ENCODE measurements at places on chromosomes 2 and 18.

DNA sequence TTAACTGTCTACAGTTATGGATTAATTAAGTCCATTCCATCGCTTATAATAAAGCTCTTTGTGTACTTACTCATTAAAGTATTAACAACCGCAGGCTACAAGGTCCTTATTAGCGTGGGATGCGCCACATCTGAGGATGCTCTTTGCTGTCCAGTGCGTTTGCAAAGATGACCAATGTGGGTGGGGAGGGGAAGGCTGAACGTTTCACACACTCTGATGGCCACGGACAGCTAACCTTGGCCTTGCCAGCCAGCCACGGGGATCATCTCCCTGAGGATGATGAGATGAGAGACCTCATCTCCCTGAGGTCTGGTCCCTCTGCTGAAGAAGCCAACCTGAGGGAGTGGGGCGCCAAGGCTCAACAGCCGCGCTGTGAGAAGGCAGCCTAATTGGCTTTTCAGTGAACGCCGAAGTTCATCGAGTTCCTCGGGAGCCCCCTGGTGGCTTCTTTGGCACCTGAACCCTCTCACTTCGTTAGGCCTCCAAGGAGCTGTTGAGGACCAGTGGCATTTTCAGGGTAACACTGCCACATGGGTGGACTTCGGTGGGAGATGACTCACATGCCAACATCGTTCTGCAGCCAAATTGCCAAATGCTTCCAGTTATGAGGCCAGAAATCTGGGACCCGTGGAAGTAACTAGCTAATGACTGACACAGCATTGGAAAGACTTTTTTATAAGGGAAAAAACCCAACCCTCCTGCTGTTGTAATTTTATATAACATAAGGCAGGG is 69.3 kb upstream of the SEC11C start:
- peak; percentile 78 for DNase-seq

DNA sequence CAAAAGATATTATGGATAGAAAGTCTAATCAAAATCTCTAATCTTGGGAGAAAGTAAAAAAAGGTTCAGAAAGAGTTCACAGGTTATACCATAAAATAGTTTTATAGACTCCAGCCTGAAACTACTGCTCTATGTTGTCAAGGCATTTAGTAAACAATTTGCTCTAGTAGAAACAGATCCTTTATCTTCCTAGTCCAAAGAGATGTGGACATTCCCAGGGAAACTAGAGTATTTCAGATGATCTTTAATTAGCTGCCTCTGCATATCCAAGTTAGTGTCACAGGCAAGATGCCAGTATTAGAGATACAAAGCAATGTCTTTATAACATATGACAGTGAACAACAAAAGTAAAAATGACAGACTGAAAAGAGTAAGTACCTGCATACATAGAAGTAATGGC is 708.6 kb downstream of the CCDC85A start:
- DNase-seq, result no peak

DNA sequence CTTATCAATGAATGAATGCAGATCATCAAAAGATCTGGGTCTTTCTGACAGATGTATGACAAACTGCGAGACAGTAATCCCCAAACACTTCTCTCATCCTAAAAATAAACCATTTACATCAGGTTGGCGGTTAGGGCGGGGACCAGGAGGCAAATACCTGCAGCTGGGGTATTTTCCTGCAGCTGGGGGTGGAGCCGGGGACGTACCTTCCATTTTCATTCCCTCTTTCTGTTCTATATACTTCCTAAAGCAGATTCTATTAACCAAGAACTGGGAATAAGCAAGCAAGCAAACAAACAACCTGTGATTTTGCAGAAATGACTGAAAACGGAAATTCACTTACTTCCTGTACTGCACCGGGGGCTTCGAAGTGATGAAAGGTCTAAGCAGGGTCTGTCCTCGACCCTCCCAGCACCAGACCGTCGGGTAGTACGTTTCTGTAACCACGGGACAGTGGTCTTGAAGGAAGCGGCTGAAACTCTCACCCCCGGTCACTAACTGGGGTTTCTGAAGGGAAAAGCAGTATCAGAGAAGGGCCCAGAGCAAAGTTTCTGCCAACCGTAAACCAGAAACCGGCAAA is 1.2 kb downstream of the ABHD3 start:
- DNase-seq, result no peak

GRCh38 chr18:26021061-26021754 is 69.2 kb downstream of the SS18 start:
- DNase-seq, result no peak

DNA sequence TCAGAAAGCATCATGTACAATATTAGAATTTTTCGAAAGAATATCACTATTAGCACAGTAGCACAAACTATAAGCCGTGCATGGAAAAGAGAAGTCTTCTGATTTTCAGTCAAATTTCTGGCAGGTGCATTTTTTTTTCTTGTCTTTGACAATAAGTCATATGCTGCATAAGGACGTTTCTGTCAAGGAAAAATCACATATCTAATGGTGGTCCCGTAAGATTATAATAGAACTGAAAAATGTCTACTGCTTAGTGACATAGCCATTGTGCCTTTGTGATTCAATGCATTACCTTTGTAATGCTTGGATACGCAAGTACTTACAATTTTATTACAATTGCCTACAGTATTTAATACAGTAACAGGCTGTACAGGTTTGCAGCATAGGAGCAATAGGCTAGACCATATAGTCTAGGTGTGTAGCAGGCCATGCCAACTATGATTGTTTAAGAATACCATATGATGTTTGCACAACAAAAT is 329.3 kb downstream of the LRRTM4 start:
- DNase-seq, result no peak

DNA sequence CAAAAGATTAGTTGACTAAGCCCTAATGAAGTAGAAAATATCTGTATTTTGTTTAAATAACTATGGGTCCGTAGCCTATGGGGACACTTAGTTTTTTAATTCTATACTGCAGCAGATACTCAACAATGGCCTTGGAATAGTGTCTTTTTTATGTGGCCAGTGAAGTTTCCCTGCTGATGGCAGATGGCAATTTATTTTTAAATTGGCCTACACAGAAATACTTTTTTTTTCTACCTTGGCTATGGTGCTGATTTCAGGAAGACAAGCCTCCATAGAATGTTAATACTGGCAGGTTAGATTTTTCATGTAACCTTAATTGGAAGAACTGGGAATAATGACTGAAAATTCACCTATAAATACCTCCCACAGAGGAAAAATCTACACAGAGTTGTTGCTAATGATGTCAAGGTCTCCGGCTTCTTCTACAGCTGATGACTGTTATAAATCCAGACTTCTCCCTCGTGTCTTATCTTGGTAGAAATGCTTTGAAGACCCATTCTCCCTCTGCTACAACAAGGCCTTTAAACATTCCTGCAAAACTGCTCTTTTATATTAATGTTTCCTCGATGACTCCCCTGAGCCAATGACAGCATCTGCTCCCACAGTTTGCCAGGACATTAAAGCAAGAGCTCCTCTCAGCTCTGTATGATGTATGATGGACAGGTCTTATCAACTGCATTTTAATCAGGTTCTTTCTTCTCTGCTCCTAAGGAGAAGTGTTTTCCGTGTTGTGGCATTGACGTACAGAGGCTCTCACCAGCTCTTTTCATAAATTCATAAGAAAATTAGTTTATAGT is 29.1 kb upstream of the FAM98A start:
- no peak for DNase-seq

- DNase-seq, result no peak
These were observed 37.5 kb upstream of the NEB start for GRCh38 chr2:151771599-151772358.

DNA sequence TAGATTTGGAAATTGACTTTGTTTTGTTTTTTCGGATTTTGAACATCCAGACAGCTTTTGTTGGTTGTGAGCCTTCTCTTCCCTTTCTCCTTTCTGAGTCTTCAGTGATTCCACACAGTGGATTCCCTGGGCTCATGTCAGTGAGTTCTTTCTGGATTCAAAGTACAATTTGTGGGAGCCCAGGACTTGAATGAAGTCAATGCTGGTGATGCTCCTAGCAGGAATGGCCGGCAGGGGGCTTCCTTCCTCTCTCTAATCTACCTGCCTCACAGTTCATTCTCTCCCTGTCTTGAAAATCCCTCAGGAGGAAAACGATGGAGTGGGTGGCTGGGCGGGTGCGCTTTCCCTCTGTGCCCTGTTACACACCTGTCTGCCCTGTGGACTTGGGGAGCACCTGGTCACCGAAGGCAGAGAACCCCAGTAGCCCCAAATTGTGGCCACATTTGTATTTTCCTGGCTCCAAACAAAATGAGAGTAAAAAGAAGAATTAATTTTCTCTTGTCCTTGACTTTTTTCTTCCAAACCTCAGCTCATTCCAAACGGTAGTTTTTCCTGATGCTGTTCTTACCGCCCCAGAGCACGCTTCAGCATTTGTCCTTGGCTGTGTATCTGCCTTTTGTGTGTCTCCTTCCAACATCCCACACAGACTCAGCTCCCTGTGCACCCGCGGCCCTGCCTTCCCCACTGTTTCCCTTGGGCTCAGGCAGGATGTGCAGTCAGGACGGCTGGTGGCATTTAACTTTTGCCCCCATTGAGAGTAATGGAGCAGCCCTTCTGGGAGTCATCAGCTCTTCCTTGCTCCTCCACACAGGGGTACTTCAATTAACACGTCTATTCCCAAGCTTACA is 86.6 kb downstream of the MARCO start:
- DNase-seq, result no peak

DNA sequence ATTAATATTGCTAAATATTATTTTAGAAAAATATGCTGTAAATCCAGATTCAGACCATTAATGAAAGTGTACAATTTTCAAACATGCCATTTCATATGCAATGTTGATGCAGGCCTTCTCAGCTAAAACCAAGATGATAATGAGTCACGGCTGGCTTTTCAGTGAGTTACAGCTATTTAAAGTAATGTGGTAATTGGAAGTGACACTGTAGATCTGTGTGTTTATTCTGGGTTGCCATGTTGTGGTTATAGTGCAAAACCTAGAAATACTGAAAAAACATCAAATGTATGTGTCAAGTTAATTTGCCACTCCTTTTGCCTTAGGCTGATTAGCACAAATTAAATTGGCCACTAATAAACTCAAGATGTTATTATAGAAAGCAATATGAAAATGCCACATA is 506.6 kb downstream of the ERBB4 start:
- DNase-seq, result no peak

- no peak for DNase-seq
These were observed 7.6 kb downstream of the ATIC start for GRCh38 chr2:215319500-215319899.

- DNase-seq, result no peak
These were observed 35.7 kb downstream of the CELF4 start for GRCh38 chr18:37529863-37530262.
